ENCODE measurements at places on chromosomes 12 and 14.

DNA sequence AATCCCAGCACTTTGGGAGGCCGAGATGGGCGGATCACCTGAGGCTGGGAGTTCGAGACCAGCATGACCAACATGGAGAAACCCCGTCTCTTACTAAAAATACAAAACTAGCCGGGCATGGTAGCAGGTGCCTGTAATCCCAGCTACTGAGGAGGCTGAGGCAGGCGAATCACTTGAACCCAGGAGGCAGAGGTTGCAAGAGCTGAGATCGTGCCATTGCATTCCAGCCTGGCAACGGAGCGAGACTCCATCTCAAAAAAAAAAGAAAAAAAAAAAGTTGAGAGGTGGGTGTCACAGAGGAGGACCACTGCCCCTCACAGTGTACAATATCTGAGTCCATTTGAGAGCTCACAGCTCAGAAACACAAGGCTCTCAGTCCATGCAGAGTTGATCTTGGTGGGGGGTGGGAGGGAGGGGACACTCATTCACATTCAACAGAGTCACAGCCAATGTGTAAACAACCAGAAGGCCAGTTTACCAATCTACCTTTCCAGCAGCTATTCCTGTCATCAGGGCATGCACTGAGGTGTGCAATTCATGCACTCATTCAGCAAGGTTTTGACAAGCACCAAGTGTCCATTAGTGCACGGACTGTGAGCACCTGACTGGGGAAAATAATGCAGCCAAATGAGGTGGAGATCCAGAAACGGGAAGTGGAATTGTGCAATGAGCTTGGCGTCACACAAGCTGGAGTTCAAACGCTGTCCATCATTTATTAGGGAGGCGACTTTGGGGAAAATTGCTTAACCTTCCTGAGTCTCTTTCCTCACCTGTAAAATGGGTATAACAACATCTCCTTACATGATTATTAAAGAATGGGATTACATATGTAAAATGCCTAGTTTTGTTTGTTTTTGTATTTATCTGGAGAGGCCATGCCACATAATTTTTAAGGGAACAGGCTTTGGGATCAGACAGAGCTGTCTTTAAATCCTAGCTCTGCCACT lies 4.4 kb upstream of the EIF5 start:
- DNase-seq, result no peak

DNA sequence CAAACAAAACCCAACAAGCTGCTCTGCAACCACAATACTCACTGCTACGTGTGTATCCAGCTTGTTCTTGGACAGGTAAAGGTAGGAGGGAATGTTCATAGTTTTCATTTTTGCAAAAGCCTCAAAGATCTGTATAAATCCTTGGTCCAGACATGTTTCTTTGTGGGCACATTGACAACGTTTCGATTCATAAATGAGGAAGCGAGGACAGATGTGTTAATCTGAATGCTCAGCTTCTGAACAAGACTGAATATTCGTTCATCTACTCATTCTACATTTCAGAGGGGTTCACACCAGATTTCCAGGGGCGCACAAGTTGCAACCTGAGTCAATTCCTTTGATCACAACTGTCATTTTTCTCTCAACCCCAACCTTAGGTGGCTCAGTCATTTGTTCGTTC lies 134.4 kb downstream of the LLPH start:
- DNase-seq, result no peak

GRCh38 chr14:34980337-34980900 lies 2.4 kb upstream of the SRP54 start:
- DNase-seq, result no peak

- no peak for DNase-seq
Observed at GRCh38 chr14:91996948-91997371, 42.9 kb downstream of the TRIP11 start.

GRCh38 chr14:24398653-24399446 lies at the start of gene NYNRIN:
Gene NYNRIN (plus strand): TSS chr14:24399003. CDS start chr14:24399247, 244 bp downstream.
- peak; percentile 44 for DNase-seq

GRCh38 chr14:75277008-75277814 lies 1.4 kb upstream of the FOS start:
- DNase-seq, result peak; percentile 83

- no peak for DNase-seq
Observed at GRCh38 chr14:102338724-102339123, 19.2 kb downstream of the ZNF839 start.

GRCh38 chr14:50520947-50521815 lies 11.2 kb downstream of the MAP4K5 start:
- DNase-seq, result no peak

- no peak for DNase-seq
Observed at GRCh38 chr12:63982604-63983295, 138.2 kb downstream of the SRGAP1 start.

DNA sequence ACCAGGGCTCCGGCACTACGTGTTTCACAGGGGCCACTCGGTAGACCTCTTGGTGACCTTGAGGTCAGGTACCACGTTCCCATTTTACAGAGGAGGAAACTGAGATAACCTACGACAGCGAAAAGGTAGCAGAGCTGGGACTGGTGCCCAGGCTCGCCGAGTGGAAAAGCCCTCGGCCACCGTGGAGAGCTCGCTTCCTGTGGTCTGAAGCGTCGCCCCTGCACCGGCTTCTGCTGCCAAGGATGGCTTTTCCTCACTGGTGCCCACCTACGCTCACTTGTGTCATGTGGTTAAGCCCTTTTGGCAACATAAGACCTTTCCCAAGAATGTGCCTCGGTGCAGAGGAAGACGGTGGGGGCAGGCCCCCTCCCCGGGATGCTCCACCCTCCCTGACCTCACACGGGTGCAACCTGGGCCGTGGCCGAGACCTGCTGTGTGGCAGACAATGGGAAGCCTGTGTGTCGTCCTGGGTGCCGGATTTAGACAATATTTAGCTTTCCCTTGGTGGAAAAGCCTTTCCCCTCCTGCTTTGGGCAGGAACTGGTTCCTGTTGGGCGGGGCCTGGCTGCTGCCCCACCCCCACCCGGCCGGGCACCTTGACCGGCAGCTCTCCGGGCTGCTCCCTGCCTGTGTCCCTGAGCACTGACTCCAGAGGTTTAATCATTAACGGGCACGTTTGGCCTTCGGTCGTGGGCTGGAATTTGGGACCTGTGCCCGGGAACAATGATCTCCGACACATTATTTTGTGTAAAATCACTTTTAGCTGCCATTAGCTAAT lies 32.4 kb upstream of the PPP1R13B start:
- no peak for DNase-seq

DNA sequence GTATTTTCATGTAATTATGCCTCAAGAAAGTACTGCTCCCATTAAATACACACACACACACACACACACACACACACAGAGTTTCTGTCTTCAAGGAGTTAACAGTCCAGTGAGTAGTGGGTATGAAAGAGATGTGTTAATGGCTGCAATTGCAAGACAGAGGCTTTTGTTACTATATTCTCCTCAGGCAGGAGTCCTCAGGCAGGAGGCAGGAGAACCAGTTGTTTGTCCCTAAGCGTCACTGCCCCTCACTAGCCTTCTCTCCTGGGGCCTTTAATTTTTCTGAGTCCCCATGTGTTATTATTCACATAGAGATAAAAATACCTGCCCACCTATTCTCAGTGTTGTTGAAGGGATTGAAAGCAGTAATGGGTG lies 31.2 kb downstream of the DAD1 start:
- DNase-seq, result no peak

DNA sequence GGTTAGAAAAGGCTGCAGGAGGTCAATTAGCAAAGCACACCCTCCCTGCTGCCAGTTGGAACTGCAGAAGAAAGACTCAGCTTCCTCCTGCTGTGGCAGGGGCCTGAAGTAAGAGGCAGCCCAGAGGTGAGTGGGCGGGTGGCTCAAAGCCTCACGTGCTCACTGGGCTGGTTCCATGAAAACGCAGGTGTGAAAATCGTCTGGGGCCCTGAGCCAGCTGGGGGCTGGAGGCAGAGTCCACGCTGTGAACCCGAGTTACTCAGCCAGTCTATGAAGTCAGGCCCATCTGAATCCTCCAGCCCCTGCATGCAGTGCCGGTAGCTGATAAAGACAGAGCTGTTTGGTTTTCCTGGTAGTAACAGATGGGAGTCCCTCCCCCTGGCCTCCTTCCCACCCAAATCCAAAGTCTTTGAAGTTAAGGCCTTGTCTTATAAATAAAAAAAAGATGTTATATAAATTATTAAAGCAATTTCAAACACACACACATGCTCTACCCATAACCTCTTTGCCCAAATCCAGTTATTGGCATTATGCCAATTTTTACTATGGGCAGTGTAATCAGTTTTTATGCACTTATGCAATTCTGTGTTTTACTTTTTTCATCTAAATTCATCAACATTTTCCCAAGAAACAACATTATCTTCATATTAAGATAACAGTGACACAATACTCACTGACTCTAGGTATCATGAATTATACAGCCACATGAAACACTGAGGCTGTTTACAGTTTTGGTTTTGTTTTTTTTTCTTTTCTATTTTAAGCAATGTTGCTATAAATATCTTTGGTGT lies 57.9 kb upstream of the PNMA1 start:
- DNase-seq, result peak; percentile 76

- DNase-seq, result no peak
Observed at GRCh38 chr12:10194160-10194670, 15.4 kb downstream of the TMEM52B start.

DNA sequence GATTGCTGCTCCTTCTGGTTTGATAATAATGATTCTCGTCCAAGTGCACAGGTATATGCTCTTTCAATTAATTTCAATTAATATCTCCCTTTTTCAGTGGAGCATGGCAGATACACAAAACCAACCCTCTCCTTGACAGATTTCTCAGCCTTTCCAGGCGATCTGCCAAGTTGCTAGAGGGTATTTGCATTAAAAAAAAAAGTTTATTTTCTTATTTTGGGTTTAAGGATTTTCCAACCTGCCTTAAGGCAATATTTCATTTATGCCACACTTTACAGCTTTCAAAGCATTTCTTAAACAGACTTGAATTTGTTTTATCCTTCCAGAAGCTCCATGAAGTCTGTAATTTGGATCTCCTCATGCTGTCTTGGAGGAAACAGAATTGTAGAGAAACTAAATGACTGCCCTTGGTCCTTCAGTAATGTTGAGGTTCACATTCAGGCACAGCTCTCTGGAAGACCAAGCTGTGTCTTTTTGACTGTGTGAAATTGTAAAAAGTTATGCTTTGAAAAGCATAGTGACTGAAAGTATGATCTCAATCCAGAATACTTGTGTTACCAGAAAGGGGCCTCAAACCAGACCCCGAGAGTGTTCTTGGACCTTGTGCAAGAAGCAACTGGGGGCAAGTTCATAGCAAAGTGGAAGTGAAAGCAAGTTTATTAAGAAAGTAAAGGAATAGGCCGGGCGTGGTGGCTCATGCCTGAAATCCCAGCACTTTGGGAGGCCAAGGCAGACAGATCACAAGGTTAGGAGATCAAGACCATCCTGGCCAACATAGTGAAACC lies 2.3 kb downstream of the DGLUCY start:
- no peak for DNase-seq

GRCh38 chr14:92563359-92563758 lies 49.8 kb downstream of the RIN3 start:
- no peak for DNase-seq

DNA sequence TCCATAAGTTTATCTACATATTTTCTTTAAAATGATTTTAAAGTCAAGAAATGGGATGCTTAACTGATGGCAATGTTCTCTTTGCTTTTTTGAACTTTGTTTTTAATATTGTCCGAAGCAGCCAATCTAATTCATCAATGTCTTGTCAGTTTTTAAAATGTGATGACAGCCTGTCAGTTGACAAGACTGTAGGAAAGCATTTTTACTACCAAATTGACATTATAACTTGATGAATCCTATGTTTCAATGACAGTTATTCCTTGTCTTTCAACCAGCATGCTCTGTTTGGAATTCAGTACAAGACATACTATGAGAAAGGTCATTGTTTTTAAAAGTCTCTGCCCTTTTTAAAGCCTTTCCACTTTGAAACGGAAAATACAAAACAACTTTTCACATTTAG lies 1073.2 kb downstream of the TMTC2 start:
- no peak for DNase-seq

DNA sequence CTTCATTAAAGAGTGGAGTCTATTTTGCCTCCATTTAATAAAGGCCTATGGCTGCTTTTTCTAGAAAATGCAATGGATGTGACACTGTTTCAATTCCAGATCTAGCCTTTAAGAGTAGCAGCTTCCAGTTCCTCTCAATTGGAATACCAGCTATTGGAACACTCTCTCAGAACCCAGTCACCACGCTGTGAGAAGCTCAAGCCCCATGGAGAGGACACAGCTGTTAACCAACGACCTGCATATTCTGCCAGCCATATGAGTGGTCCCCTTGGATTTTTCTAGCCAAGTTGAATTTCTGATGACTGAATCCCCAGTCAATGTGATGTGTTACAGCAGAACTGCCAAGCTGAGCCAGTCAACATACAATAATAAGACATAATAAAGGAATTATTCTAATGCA lies 131.8 kb downstream of the TMTC3 start:
- DNase-seq, result no peak

GRCh38 chr12:89507015-89507824 lies 17.4 kb downstream of the GALNT4 start:
- DNase-seq, result no peak

DNA sequence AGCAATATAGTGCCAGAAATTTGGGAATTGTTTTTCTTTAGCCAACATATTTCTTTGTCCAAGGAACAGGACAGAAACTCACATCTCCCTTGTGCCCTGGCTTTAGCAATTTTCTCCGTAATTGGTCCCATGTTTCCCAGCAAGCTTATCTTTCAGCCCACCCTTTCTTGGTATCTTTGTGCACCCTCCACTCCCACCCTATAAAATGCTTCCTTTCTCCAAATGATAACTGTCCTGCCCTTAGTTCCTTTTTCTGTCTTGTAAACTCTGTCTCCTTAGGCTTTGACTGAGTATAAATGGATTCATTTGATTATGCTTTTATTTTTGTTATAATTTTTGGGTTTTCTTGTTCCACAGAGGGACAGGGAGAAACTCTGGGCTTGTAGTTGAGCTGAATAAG lies 442.8 kb downstream of the ATP23 start:
- no peak for DNase-seq

DNA sequence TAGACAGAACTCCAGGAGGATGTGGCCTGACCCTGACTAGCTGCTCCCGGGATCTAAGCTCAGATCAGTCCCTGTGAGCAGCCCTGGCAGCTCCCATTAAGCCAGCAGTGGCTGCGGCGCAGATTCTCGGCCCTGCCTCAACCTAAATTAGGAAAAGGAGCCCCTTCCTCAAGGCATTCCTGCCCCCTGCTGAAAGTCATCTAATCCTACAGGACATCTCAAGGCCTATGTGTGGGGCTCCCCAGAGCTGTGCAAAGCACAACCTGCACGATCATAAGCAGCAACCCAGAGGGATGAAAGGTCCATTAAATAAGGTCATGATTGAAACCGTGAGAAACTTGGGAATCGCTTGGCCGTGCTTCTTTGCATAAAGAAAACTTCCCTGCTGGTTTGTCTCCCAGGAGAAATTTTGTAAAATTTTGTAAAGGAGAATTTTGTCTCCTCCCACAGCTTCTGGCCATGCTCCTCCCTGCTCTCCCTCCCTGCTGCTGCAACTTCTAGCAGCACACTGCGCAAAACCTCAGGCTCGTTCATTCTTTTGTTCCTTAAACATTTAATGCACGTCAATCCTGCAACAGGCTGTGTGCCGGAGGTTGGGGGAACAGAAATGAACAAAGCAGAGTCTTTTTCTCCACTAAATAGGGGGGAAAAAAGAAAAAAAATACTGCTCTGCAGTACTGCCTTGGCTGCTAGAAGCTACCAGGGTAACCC lies 96.6 kb upstream of the SLC35F4 start:
- no peak for DNase-seq

- DNase-seq, result no peak
Observed at GRCh38 chr12:5758347-5758746, 186.7 kb downstream of the ANO2 start.
